CD4-positive, alpha-beta T cell (primary cell): ENCODE measurements at places on chromosomes 12 and 14.

DNA sequence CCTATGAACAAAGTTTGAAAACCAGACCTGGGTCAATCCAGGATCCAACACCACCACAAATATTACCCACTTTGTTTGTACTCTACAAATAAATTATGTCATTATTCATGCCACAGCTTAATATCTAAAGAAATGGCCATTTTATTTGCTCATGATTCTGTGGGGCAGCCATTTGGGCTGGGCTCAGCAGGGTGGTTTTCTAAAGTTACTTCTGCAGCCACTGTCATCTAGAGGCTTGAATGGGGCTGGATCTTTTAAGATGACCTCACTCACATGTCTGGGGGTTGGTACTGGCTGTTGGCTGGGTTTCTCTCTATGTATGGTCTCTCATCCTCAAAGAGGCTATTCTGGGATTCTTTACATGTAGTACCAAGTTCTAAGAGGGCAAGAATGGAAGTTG is 96.2 kb downstream of the VCPKMT start:
- peaks cover 15% of the 10 kb centered on the region for H3K4me1 ChIP-seq
- H3K36me3 ChIP-seq, result no peaks in the 10 kb centered on the region
- no peak overlapping the region for H3K4me3 ChIP-seq
- H3K27me3 ChIP-seq, result no peaks in the 10 kb centered on the region

DNA sequence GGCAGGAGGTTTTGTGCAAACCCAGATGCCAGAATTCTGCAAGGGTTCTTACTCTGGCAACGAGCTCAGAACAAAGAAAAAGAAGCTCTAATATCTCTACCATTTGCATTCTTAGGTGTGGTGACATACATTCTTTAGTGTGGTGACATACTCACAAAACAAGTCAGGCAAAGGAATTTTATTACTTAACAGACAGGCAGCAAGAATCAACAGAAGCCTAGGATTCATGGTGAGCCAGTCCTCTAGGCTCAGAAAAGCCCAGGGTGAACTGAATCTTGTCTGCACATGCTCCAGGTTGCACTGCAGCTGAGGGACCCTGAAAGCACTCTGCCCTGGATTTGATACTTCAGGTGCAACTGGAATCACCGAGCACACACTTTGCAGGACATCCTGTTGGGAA is 122.4 kb upstream of the PTPRQ start:
- no peaks in the 10 kb centered on the region for H3K27me3 ChIP-seq
- H3K27ac ChIP-seq, result no peak overlapping the region
- DNase-seq, result no peak
- H3K4me3 ChIP-seq, result no peak overlapping the region

- peaks cover 27% of the 10 kb centered on the region for H3K4me1 ChIP-seq
- no peaks in the 10 kb centered on the region for H3K27me3 ChIP-seq
- H3K27ac ChIP-seq, result peak overlapping the region; percentile 66
- H3K36me3 ChIP-seq, result no peaks in the 10 kb centered on the region
- H3K4me3 ChIP-seq, result peak overlapping the region; percentile 95
- DNase-seq, result no peak
Observed at GRCh38 chr14:61322011-61322798, 826 bp downstream of the PRKCH start.

DNA sequence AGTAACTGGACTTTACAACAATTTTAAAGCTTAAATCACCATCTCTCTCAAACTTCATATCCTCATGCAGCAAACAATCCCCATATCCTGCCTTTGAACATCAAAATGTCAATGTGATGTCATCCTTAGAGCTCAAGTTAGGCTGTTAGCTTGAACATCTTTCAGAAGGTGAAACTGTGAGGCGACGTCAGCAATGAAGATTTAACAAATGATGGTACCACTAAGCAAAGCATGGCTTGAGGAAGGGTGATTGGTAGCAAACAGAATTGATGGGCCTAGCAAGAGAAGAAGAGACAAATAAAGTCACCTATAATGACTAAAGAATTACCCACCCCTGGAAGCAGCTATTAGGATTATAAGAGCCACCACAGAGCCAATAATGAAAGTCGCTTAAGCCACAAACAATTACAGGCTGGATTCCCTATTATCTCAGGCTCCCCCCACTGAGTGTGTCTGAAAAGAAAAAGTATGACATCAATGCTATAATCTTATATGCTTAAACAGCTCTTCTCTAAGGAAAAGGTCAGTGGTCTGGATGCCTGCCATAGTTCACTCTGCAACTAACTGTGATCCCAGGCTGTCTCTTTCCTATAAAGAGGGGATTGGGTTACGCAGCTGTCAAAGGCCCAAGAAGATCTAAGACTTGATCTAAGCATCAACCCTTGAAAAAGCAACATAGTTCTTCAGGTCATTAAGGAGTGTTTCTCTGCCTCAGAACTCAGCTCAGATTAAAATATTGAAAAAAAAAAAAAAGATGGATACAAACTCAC is 18.1 kb downstream of the EGLN3 start:
- no peak overlapping the region for H3K27ac ChIP-seq
- no peak overlapping the region for H3K4me3 ChIP-seq
- H3K4me1 ChIP-seq, result no peaks in the 10 kb centered on the region
- H3K27me3 ChIP-seq, result no peaks in the 10 kb centered on the region
- DNase-seq, result no peak

DNA sequence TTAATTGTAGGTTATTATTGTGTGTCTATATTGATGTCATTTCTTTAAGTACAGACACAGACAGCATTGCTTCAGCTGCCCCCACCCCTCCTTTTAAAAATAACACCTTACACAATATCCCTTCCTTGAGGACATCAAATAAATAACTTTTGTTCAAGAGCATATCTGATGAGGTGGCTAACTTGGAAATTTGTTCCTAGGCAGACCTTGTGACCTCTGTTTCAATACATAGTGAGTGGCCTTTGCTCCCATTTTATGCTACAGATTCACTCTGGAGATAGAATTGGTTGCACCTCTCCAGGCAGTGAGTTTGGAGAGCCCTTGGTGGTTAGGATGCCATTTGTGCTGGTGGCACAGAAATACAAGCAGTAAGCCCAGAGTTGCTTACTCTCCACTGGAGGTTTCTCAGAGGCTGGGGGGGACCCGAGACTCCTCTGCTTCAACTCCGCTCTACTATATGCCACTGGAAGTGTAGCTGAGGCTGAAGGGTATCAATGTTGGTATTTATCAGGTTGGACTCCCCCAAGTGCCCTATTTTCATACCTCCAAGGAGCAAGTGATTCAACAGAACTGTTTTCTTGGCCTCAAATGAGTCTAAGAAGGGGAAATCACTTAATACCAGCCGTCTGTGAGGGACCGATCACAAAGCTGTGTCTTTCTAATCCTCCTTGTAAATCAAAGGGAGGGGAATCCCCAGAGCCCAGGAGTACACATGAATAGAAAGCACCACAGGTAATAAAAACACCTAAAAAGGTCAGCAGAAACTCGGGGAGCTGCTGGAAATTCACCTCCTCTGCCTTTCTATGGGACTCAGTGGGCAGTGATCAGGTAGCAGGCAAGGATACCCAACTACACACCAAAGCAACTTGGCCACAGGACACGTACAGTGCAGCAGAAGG is 463.1 kb downstream of the RAD51B start:
- H3K27ac ChIP-seq, result peak overlapping the region; percentile 76
- H3K36me3 ChIP-seq, result no peaks in the 10 kb centered on the region
- H3K27me3 ChIP-seq, result no peaks in the 10 kb centered on the region

DNA sequence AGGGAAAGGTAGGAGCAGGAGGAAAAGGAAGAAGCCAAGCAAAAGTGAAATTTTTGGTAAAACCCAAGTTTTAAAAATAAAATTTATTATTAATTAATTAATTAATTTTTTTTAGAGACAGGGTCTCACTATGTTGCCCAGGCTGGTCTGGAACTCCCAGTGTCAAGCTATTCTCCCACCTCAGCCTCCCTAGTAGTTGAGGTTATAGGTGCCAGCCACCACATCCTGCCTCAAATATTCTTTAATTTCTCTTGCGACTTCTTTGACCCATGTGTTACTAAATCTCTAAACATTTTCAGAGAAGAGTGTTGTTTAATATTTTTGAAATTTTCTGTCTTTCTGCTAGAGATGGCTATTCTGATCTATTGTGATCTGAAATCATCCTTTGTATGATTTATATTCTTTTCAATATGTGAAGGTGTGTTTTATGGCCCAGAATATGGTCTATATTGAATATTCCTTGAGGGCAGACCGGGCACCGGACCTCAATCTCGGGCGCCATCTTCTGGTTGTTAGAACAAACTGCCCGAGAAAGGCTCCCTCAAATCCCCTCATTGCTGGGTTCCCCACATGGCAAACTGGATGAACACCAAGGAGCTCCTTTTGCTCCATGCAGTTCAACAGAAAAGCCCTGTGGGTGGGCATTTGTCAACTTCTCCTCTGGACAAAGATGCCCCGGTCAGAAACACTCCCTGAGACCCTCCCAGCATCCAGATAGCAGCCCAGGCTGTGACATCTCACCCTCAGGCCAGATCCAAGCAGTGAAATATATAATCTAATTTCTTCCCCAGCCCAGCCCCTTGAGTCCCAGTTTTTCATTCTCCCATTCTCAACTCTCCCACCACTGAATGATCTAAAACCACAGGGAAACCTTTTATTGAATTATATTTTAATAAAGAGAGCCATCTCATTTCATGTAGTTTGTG is 110.5 kb downstream of the ASCL4 start:
- DNase-seq, result peak; percentile 44
- H3K36me3 ChIP-seq, result no peaks in the 10 kb centered on the region
- H3K4me3 ChIP-seq, result no peak overlapping the region
- no peak overlapping the region for H3K27ac ChIP-seq

DNA sequence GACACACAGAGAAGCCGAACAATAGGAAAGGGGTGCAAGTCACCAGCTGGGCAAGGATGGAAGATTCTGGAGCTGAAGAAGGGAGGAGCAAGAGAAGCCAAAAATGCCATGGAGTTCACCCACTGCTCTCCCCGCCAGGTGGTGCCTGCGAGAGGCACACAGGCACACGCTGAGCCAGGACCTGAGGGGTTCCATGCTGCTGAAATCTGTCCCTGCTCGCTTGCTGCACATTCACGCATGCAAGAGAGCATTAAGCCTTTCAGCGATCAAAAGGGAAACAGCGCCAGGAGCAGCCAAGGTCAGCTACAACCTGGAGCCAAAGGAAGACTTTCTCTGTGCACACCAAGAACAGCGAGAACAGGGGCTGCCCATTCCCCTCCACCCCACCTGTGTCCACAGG is 104.1 kb downstream of the ANO2 start:
- DNase-seq, result no peak
- no peaks in the 10 kb centered on the region for H3K27me3 ChIP-seq
- no peaks in the 10 kb centered on the region for H3K36me3 ChIP-seq

- H3K27ac ChIP-seq, result no peak overlapping the region
- no peaks in the 10 kb centered on the region for H3K36me3 ChIP-seq
Observed at GRCh38 chr12:71475280-71475679, 35.7 kb downstream of the LGR5 start.

GRCh38 chr12:65918021-65918420 is 93.7 kb downstream of the HMGA2 start:
- no peak for DNase-seq
- no peaks in the 10 kb centered on the region for H3K27me3 ChIP-seq
- H3K27ac ChIP-seq, result no peak overlapping the region
- peak overlapping the region; percentile 6 for H3K4me3 ChIP-seq

DNA sequence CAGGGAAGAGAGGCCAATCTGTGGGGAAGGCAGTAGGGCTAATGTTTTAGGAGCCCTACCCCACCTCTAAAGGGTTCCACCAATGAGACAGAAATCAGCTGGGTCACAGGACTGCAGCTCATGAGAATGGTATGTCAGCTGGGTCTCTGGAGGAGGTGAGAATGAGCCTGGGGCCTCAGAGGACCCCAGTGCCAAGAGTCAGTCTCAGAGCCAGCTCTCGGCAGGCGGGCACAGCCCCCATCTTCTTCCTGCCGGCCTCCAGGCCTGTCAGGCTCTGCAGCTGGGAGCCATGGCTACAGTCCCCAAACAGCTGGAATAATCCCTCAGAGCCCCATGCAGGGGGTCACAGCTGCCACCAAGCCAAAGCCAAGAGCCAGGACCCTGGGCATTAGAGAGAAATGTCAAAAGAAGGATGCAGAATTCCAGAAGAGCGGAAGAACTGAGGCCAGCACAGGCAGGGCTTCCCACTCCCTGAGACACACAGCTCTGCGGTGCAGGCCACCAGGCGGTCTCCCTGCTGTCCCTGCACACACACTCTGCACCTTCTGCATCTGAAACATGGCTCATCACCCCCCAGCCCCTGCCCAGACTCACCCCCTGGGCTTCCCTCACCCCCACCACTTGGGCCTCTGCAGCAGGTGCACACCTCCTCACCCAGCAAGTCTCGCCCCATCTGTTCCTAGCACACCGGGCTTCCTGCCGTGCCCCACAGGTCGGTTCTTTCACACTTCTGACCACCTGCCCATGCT is 26.0 kb downstream of the ITPK1 start:
- no peak overlapping the region for H3K27ac ChIP-seq
- peaks cover 12% of the 10 kb centered on the region for H3K4me1 ChIP-seq
- no peak for DNase-seq
- no peaks in the 10 kb centered on the region for H3K27me3 ChIP-seq

DNA sequence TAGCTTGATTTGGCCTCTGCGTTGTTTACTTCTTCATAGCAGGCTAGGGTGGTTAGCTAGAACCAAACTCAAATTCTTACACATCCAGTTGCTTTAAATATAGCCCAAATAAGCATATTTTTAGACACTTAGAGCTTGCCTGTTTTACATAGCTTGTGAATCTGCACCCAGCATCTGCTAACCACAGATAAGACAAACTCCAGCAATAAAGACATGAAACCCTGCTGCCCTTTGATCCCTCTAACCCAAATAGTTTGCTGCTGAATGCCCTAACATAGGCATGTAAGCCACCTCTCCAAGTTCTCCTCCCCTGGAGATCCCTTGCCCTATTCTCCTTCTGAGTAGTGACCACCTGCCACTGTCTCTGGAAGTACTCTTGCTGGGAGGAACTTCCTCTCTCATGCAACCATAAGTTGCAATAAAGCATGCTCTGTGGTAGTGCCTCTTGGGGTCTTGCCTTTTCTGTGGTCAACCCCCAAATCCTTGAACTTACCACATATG is 185.6 kb downstream of the TMEM117 start:
- no peak overlapping the region for H3K27ac ChIP-seq
- H3K36me3 ChIP-seq, result no peaks in the 10 kb centered on the region
- H3K27me3 ChIP-seq, result no peaks in the 10 kb centered on the region
- no peak overlapping the region for H3K4me3 ChIP-seq

DNA sequence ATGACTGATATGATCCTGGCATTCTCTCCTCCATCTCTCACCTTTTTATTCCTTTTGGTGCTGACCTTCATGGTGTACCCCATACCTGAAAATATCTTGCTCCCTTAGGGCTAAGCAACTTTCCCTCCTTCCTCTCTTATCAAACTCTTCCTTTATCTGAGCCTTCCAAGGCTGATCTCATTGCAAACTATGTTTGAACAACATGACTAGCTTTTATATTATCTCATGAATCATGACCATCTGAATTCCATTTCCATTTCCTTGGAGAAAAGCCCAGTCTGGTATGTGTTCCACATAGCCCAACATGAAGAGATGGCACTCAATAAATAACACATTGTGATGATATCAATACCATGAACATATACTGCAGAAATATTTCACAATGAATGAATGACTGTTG is 111.6 kb downstream of the TSPAN8 start:
- DNase-seq, result no peak
- H3K27me3 ChIP-seq, result no peaks in the 10 kb centered on the region
- H3K4me1 ChIP-seq, result no peaks in the 10 kb centered on the region
- H3K4me3 ChIP-seq, result no peak overlapping the region
- H3K27ac ChIP-seq, result no peak overlapping the region
- no peaks in the 10 kb centered on the region for H3K36me3 ChIP-seq
